ENCODE measurements at places on chromosomes 1 and 21. TPM values are rescaled to one million over a fixed set of nuclear protein-coding genes. Genes with fewer than 3 reads are reported as not detected.
A peak's percentile ranks its signal among the peaks of the same experiment; 100 is the strongest.

GRCh38 chr1:7588457-7588827 is 182.7 kb upstream of the VAMP3 start:
- no peak overlapping the region for H3K4me3 ChIP-seq
- DNase-seq = no peak
- H3K27ac ChIP-seq = no peak overlapping the region
- H3K27me3 ChIP-seq = no peaks in the 10 kb centered on the region
- no peaks in the 10 kb centered on the region for H3K36me3 ChIP-seq

DNA sequence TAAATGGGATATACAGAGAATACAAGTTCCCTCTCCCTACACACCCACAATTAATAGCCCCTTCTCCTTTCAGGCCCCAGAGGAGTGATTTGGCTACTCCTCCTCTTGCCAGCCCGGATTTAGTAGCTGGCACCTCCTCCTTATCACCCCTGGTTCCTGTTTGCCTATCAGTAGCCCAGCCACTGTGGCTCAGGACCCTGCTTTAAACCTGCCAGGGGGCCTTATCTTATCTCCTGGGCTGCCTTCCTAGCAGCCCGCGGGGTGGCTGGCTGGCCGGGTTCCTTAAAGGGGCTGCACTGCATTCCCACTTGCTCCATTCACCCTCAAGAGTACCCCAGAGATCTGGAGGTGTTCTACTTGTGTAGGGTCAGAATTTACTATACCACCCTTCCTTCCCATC is 70.4 kb downstream of the PLEKHA6 start:
- peaks cover 9% of the 10 kb centered on the region for H3K4me1 ChIP-seq
- no peak for DNase-seq
- H3K36me3 ChIP-seq = no peaks in the 10 kb centered on the region
- no peak overlapping the region for H3K4me3 ChIP-seq

PALMD gene
- total RNA-seq = 46.2 TPM

- H3K27me3 ChIP-seq = no peaks in the 10 kb centered on the region
- H3K27ac ChIP-seq = no peak overlapping the region
- no peak for DNase-seq
- H3K4me1 ChIP-seq = no peaks in the 10 kb centered on the region
- H3K36me3 ChIP-seq = no peaks in the 10 kb centered on the region
- no peak overlapping the region for H3K4me3 ChIP-seq
These were observed 742.6 kb upstream of the CXADR start for GRCh38 chr21:16770266-16770665.

DNA sequence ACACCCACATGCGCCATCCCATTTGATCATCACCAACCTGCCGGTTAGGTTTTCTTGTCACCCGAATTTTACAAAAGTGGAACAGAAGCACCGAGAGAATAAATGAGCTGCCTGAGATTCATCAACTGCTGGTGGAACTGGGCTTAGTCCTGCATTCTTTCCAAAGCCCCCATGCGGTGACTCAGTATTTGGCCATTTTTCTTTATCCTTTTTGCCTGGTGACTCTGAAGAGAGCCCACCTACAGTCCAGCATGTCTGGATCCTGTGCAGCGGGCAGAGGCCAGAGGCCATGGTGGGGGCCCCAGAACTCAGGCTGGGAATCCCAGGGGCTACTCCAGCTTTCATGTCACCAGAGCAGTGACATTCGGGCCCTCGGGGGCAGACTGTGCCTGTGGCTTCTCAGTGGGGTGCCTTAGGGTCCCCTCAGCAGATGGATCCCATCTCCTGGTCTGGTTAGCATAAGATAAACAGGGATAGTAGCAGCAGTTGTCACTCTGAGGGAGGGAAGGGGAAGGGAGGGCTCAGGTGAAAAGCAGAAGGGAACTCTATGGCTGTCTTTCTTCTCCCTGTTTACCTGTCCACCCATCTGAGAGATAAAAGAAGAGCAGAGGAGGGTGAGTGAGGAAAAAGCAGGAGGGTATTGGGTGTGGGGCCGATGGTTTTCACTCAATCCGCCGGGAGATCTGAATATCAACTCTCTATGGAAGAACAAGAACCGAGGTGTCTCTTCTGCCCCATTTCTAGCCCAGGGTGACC is 63.2 kb downstream of the KIF26B start:
- no peak overlapping the region for H3K4me3 ChIP-seq
- no peak overlapping the region for H3K27ac ChIP-seq
- no peak for DNase-seq
- no peaks in the 10 kb centered on the region for H3K4me1 ChIP-seq
- H3K27me3 ChIP-seq = no peaks in the 10 kb centered on the region
- no peaks in the 10 kb centered on the region for H3K36me3 ChIP-seq

GRCh38 chr1:107545879-107546278 is 405.0 kb downstream of the NTNG1 start:
- H3K4me1 ChIP-seq = no peaks in the 10 kb centered on the region
- H3K27me3 ChIP-seq = no peaks in the 10 kb centered on the region
- no peak overlapping the region for H3K27ac ChIP-seq
- H3K4me3 ChIP-seq = no peak overlapping the region

AUNIP gene
- not detected for total RNA-seq

DNA sequence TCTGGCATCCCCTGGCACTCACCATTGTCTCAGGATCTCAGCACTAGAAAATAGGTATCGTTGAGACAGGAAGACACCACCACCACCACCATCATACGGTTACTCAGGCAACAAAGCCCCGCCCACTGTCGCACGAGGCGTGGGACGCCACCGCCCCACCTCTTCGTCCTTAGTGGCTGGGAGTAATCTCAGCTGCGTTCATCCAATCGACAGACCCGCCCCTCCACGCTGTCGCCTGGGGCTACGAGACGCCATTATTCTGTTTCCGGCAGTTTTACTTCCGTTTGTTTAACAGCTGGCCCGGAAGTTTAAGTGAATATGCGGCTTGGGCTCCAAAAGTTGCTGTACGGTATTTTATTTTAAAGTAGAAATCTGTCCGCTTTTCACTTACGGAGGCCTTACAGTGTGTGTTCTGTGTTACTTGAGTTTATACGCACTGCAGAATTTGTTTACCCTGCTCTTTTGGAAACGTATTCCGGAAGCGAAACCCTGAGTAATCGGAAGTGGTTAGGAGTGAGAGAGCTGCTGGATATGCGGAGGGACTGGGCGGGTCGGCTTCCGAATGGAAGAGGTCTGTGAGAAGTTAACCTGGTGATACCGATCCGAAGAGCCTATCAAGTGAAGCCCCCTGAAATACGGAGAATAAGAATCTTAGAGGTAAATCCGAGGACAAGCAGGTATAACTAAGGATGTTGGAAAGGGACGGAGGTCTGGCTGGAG is at the start of the genes BLZF1 and NME7:
Gene BLZF1 (plus strand): TSS at position 510 of the 720 bp plus-strand sequence. CDS start 1,328 bp downstream, outside the sequence.
Gene NME7 (minus strand): TSS at position 112 of the 720 bp plus-strand sequence. CDS start 87 bp downstream, at position 25.
- H3K36me3 ChIP-seq = peaks cover 36% of the 10 kb centered on the region
- no peaks in the 10 kb centered on the region for H3K27me3 ChIP-seq
- peak within 1 kb of the TSS; percentile 91 for H3K27ac ChIP-seq

- H3K27ac ChIP-seq = no peak overlapping the region
- no peak for DNase-seq
- H3K27me3 ChIP-seq = no peaks in the 10 kb centered on the region
- no peaks in the 10 kb centered on the region for H3K36me3 ChIP-seq
- no peaks in the 10 kb centered on the region for H3K4me1 ChIP-seq
These were observed 35.7 kb upstream of the CAP1 start for GRCh38 chr1:40004857-40005256.

TMPRSS2 gene
- total RNA-seq = 0.10 TPM

DNA sequence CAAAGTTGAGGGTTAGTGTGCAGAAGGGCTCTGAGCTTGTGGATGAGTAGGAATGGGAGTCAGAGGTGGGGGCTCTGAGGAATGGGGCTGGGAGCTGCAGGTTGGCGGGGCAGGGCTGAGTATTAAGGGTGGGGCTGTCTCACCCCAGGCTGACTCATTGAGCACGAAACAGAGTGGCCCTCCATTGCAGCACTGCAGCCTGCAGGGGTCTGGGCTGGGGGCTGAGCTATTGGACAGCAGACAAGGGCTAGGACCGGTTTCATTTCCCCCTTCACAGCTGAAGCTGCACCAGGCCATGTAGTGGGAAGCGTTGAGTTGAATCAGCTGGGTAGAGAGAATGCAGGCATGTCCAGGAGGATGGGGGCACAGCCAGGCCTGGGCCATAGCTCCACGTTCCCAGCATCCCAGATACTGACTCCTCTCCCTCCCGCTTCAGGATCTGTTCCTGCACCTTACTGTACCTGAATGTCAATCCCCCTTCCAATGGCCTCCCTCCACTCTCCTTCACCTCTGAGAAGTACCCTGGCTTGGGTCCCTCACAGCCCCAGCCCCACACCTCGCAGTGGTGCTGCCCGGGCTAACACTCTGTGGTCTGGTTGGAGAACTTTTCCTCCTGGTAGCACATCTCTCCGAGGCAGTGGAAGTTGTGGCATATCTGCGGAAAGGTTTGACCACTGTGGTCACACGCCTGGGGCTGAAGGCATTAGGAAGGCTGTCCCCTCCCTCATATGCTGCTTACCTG is 4.4 kb upstream of the INPP5B start:
- no peak overlapping the region for H3K4me3 ChIP-seq
- peak; percentile 40 for DNase-seq
- peaks cover 2% of the 10 kb centered on the region for H3K36me3 ChIP-seq
- H3K4me1 ChIP-seq = no peaks in the 10 kb centered on the region

PLA2G2C gene
- not detected for total RNA-seq

GRCh38 chr1:99217599-99217998 is 46.7 kb upstream of the PLPPR4 start:
- H3K4me1 ChIP-seq = no peaks in the 10 kb centered on the region
- H3K27me3 ChIP-seq = no peaks in the 10 kb centered on the region
- no peak overlapping the region for H3K27ac ChIP-seq
- no peak for DNase-seq
- H3K36me3 ChIP-seq = no peaks in the 10 kb centered on the region

DNA sequence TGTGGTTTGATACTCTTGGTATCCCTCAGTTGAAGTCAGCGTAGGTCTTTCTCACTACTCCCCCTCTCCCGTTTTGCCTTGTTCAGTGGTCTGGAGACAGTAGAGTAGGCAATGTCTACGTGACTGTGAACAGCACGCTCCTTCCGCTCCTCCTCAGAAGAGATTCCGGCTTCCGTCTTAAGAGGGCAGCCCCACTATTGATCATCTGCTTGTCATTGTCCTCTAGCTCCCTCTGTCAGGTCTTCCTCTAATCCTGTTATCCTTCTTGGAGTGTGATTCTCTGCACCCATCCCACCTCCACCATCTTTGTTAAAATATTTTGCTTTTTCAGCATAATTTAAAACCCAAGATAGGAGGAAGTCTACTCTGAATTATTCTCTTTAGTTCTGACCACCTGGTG is 129.9 kb upstream of the KCNK2 start:
- no peak for DNase-seq
- H3K36me3 ChIP-seq = no peaks in the 10 kb centered on the region
- H3K27me3 ChIP-seq = no peaks in the 10 kb centered on the region
- H3K27ac ChIP-seq = no peak overlapping the region
- H3K4me3 ChIP-seq = no peak overlapping the region

GRCh38 chr1:27335506-27336422 is 6.1 kb upstream of the SYTL1 start:
- no peak overlapping the region for H3K4me3 ChIP-seq
- no peak overlapping the region for H3K27ac ChIP-seq
- H3K4me1 ChIP-seq = no peaks in the 10 kb centered on the region
- H3K36me3 ChIP-seq = peaks cover 6% of the 10 kb centered on the region
- no peaks in the 10 kb centered on the region for H3K27me3 ChIP-seq

- H3K27ac ChIP-seq = no peak overlapping the region
- no peak overlapping the region for H3K4me3 ChIP-seq
- H3K4me1 ChIP-seq = no peaks in the 10 kb centered on the region
- H3K36me3 ChIP-seq = no peaks in the 10 kb centered on the region
- H3K27me3 ChIP-seq = no peaks in the 10 kb centered on the region
- no peak for DNase-seq
These were observed 839.1 kb upstream of the ADGRL2 start for GRCh38 chr1:80961464-80962190.

PRAMEF14 gene
- total RNA-seq = not detected

DNA sequence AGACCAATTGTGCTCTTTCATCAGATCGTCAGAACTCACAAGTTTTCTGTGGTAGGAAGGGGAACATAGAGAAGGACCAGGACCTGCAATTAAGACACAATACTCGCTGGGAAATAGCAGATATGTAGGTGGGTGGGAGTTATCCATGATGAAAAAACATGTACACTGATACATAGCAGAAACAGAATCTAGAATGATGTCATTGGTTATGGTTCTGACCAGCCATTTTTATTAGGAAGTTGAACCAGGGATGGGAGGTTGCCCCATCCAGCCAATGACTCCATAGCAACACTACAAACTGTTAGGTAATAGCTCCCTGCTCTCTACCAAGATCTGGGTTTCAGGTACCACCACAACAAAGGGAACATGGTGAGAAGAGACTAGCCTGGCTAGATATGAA is 393.5 kb upstream of the PBX1 start:
- no peak overlapping the region for H3K4me3 ChIP-seq
- no peaks in the 10 kb centered on the region for H3K36me3 ChIP-seq
- H3K4me1 ChIP-seq = no peaks in the 10 kb centered on the region
- DNase-seq = no peak
- no peak overlapping the region for H3K27ac ChIP-seq

GRCh38 chr21:28089599-28090441 is 902.9 kb downstream of the LTN1 start:
- H3K4me3 ChIP-seq = peak overlapping the region; percentile 45
- H3K4me1 ChIP-seq = no peaks in the 10 kb centered on the region
- DNase-seq = peak; percentile 58
- H3K27ac ChIP-seq = peak overlapping the region; percentile 30

GRCh38 chr1:1282998-1283397 is 2.8 kb downstream of the SCNN1D start:
- peaks cover 33% of the 10 kb centered on the region for H3K27me3 ChIP-seq
- no peaks in the 10 kb centered on the region for H3K4me1 ChIP-seq
- H3K27ac ChIP-seq = no peak overlapping the region
- no peaks in the 10 kb centered on the region for H3K36me3 ChIP-seq
- DNase-seq = no peak

DNA sequence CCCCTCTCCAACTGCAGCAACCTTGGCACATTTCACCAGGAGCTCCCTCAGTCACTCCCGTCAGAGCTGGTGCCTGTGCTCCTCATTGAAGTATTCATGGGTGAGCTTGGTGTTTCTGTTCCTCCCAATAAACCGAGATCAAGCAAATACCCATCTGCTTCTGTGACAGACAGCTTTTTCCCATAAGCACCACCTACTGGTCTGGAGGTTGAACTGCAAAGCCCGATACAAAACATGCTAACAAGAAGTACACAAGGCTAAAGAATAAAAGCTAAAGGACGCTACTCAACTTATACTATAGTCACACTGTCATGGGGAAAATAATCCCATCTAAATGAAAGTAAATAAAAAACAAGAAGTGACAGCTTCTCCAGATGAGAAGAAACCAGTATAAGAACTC is 111.9 kb upstream of the C21orf91 start:
- H3K27me3 ChIP-seq = peaks cover 6% of the 10 kb centered on the region
- H3K4me3 ChIP-seq = no peak overlapping the region
- H3K27ac ChIP-seq = no peak overlapping the region
- no peaks in the 10 kb centered on the region for H3K36me3 ChIP-seq
- no peaks in the 10 kb centered on the region for H3K4me1 ChIP-seq

ZFP69B gene
- 0.32 TPM for total RNA-seq
